ENCODE measurements at places on chromosomes 7 and 10. TPM values are rescaled to one million over a fixed set of nuclear protein-coding genes. Genes with fewer than 3 reads are reported as not detected.

Gene KDM7A
- total RNA-seq = 21.2 TPM

Gene BLNK
- 0.43 TPM for total RNA-seq

Gene PNLIP
- total RNA-seq = not detected

DNA sequence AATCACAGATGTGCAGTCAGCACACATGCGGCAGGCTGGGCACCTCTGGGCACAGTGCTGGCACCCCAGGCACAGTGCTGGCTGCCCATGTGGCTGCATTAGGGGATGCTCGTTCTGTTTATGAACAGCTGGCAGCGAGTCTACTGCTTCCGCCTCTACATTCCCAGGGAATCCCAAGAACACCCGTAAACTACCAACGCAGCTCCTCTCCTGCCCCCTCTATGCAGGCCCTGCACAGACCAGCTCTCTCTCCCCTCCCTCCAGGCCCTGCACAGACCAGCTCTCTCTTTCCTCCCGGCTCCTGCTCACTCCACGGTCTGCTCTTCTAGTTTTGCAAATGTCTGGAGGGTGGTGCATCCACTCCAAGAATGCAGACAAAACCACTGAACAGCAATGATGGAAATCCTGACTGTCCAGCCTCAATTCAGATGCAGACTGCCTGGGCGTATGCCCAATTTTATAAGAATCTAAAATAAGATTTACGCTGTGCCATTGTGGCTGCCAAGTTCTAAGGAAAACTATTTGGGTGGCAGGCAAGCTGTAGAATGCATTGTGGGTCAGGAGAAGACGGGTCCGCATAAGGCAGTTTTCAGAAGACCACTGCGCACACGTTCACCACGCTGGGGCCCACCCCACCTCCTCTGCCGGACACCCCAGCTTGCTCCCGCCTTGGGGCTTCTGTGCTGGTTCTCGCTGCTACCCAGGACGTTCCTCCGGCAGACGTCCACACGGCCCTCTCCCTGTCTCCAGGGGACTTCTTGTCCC, 234.6 kb downstream of the ZMYND11 start:
- H3K36me3 ChIP-seq = peaks cover 1% of the 10 kb centered on the region
- H3K27me3 ChIP-seq = no peaks in the 10 kb centered on the region
- DNase-seq = no peak
- H3K4me1 ChIP-seq = no peaks in the 10 kb centered on the region
- H3K27ac ChIP-seq = no peak overlapping the region
- H3K4me3 ChIP-seq = no peak overlapping the region
